OCI-LY7 (cell line): ENCODE measurements at places on chromosomes 11 and 22. TPM values are rescaled to one million over a fixed set of nuclear protein-coding genes. Genes with fewer than 3 reads are reported as not detected.
A peak's percentile ranks its signal among the peaks of the same experiment; 100 is the strongest.

- no peak for DNase-seq
Measured at GRCh38 chr11:57368845-57369232, 12.1 kb downstream of the PRG3 start.

DNA sequence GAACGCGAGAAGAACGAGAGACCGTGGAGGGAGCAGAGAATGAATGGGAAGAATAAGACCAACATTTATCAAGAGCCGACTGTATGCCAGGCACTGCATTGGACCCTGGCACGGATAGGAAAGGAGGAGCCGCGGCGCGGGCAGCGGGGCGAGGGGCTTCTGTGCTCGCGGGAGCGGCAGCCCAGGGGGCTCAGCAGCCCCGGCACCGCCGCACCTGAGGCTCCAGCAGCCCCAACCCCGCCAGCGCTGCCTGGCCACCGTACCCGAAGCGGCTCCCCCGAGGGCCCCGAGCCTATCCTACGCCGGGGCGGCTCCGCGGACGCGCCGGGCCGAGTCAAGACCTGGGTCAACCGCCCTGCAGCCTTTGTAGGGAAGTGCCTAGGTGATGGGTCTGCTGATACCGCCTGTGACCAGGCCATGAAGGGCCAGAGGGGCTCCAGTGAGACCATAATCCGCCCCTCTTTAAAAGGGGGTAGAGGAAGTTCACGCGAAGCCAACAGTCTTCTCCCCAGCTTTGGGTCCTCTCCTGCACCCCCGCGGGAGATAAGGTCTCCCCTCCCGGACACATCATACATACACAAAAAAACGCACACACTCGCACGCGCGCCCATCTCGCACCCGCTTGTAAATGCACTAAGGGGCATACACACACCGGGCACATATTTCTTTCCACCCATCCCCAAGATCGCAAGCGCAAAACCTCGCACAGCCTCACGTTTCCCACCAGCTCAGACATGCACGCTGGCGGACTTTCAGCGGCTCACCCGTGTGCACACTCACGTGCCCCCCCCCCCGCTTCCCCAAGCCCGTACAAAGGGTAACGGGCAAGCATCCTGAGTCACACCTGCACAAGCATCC, 935 bp upstream of the RTN4RL2 start:
- peak; percentile 58 for DNase-seq

GRCh38 chr11:31968461-31969358, 122.2 kb upstream of the RCN1 start:
- no peak for DNase-seq

- no peak for DNase-seq
Measured at GRCh38 chr11:18027475-18027874, 14.6 kb upstream of the SERGEF start.

- DNase-seq: no peak
Measured at GRCh38 chr11:115042002-115042401, 363.7 kb downstream of the NXPE2 start.

DNA sequence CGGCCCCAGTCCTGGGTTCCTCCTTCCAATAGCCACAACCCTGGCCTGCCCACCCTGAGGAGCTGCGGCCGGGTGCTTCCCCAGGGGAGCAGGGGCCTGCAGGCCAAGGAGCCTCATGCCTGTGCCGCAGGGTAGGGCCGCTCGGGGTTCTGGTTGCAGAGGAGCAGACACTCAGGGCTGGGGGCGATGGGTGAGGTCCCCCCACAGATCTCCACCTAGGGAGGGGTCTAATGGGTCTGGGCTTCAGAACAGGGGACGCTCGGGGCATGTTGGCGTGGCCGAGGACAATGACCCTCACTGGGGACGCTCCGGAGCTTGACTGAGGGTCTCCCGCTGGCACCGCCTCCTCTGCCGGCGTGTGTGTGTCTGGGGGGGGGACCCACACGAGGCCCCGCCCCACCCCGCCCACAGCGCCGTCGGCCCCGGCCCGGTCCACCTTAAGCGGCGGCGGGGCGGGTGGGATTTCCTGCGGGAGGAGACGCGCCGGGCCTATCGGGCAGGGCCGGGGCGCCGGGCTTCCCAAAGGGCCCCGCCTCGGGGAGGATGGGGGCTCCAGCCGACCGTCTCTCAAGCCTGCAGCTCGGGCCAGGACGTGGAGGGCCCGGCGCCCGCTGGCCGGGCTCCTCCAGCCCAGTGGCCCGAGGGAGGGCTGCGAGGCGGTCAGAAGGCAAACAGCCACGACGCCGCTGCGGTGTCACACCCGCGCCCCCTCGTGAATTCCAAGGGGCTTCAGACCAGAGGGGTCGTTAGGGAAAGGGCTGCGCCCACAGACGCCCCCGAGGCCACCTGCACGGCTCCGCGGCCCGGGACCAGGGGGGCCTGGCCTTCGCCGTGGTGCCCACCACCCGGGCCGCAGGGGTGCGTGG, 640 bp upstream of the ZDHHC8 start:
- no peak for DNase-seq

GRCh38 chr11:75809991-75810390, 5.0 kb upstream of the UVRAG start:
- no peak for DNase-seq

Gene OR4C45
- not detected in 2 replicates for total RNA-seq

Gene HBB
- total RNA-seq: not detected in 2 replicates

DNA sequence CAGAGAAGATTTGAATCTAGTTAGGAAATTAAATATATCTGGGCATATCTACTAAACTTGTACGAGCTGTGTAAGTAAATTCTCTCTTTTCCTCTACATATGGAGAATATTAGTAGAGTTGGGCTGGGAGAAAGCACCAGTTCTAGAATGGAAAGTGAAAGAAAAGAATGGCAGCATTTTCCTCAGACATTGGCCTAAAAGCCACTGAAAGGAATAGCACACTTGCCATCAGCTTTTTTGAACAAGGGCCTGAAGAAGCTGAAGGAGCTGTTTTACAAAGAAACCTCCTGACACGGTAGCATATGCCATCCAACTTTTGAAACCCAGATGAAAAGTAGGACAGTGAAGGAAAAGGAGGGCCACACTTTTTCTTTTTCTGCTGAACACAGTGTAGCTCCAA, 1563.7 kb upstream of the TENM4 start:
- no peak for DNase-seq

Gene OR5AN1
- not detected in 2 replicates for total RNA-seq

DNA sequence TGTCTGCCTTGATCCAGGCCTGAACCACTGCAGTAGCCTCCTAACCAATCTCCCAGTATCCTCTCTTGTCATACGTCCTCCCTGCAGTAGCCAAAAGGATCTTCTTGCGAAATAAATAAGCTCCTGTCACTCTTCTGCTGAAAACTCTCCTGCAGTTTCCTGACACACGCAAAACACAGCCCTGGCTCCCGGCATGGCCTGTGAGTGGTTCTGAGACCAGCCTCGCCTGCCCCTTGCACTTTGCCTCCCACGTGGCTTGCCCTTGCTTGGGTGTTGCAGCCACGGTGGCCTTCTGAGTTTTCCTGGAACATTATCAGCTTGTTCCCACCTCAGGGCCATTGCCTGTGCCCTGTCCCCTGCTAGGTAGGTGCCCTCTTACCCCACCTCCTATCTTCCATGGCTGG, 7.2 kb downstream of the ZC3H7B start:
- DNase-seq: no peak

Gene VPREB1
- 1.7 and 2.3 TPM in 2 replicates for total RNA-seq

GRCh38 chr11:57571606-57572005, 4.1 kb upstream of the UBE2L6 start:
- no peak for DNase-seq

DNA sequence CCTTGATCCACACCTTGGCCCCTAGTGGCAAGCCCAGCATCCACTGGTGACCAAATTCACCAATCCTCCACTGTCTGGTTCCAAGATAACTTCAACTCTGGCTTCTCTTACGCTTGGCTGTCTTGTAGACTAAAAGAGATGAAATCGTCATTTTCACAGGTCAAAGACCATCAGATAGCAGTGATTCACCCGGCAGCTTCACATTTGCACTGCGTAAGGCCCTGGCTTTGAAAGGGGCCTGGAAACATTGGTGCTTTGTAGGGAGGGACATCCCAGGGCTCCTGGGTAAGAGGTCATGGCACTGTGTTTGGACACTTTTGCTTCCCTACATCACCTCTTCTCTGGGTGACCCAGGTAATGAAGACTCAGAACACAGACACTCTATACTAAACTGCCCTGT, 30.1 kb upstream of the FADD start:
- DNase-seq: no peak

- DNase-seq: no peak
Measured at GRCh38 chr22:29224121-29224858, 18.6 kb downstream of the EMID1 start.

Gene SPINDOC
- 81.6 and 81.8 TPM in 2 replicates for total RNA-seq

DNA sequence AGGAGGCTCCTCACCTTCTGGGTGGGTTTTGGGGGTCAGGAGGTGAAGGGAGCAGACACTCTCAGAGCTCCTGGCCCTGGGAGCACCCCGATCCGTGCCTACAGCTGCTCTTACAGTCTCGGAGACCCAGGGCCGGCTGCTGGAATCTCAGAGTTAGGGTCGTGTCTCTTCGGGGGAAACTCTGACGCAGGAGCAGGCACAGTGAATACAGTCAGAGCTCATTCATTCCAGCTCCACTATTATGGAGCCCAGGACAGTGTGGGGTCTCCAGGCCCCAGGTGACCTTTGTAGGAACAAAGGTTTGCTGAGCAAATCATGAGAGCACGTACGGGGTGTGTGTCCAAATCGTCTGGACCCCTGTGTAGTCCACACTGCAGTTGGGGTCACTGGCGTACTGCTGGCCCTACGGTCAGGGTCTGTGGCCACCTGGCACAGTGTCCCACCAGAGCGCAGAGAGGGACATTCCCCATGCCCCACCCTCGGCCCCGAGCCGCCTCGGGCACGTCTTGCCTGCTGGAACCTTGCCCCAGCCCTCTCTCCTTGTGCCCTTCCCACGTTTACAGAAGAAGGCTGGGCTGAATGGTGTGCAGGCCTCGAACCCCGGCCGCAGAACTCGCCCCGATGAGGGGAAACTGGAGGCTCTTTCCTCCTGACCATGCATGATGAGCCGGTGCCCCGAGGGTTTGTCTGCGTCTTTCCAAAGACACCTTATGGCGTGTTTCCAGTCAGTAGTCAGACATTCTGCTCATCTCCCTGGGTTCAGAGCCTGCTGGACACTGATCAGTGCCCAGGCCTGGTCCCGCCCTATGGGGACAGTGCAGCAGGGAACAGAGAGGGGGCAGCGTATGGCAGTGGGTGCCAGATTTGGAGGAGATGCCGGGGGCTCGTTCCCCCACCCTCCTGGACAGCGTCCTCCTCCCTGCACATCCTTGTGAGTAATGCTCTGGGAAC, 1166.6 kb downstream of the BRD1 start:
- DNase-seq: no peak

DNA sequence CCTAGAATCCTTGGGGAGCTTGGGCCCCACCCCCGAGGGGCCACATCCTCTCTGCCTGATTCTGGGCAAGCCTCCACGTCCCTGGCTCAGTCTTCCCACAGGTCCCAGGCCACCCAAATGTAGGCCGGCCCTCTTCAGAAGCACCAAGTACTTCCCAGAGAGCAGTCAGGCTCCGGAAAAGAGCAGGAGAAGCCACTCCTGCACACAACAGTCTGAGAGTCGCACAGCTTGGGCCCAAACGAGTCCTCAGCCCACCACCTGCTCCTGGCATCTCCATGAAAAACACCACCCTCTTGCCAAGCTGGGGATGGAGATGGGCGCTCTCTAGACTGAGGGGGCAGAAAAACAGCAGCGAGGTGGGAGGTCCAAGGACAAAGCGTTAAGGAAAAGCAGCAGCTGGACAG, 15.4 kb downstream of the EHD1 start:
- DNase-seq: no peak

Gene OR5B21
- 0.48 and 0.55 TPM in 2 replicates for total RNA-seq

DNA sequence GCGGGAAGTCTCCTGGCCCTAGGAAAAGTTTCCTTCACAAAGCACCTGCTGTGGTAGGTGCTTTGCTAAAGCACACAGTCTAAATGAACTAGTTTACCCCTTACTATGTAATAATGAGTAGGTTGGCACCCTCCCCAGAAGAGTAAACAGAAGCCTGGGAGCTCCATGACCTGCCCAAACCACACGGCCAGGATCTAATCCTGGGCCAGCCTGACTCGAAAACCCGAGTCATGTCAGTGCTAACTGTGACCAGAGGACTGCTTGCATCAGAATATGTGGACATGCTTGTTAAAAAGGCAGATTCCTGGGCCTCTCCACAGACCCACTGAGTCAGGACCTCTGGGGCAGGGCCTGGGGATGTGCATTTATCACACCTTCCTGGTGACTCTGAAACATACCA, 67.7 kb downstream of the PANX1 start:
- DNase-seq: no peak

DNA sequence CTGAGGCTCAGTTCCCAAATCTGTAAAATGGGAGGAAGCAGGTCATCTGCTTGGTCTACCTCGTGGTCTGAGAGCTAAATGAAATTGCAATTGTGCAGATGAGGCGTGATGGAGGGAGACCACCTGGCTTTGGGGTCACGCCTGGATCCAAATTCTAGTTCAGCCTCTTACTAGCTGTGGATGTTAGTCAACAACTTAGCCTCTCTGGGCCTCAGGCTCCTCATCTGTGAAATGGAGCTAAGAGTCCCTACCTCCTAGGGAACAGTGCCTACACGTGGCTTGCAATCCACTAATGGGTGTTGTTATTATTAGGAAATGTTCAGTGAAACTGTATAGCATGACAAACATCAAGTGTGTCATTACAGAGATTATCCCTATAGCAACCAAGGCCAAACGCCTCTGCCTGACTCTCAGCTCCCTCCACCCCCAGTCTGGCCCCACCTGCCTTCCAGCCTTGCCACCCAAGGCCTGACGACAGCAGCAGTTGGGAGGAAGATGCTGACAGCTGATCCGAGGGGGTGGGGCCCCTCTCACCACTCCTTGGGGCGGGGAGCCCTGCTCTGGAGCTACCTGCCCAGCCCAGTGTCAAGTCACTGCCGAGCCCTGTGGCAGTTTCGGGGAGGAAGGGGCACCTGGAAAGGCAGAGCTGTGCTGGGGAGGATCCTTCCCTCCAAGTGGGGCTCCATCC, 1.7 kb upstream of the RHOD start:
- DNase-seq: no peak

Gene CASP1
- 0.99 TPM in 1 of 2 replicates, not detected in the other for total RNA-seq

GRCh38 chr11:18671246-18671645, 27.3 kb upstream of the TMEM86A start:
- DNase-seq: no peak

DNA sequence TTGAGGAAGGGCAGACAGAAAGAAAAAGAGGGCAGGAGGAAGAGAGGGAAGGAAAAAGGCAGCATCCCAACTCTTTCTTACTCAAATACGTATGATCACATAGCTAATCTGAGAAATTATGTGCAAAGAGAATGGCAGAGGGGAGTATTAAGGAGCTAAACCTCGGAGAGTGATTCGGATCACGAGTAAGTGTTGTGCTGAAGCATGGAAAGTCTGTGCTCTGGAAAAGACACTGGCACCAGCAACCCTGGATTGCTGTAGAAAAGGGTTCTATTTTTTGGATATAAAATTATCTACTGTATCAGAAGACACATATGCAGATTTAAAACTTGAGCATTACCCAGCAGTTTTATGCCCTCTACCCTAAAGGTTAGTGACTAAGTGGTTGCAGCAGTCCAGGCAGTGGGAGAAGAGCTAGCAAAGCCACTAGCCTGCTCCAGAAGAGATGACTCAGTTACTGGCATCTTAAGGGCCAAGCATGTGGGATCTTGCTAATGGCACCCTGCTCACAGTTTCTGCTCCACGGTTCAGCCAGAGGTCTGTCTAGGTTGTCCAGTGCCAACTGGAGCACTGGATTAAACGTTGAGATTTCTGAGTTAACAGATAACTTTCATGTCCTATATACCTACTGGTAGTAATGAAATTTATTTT, 151.7 kb downstream of the SWAP70 start:
- DNase-seq: no peak

- peak; percentile 49 for DNase-seq
Measured at GRCh38 chr22:37930270-37930951, 23.0 kb downstream of the C22orf23 start.
